ENCODE measurements at places on chromosomes 1 and 21.

DNA sequence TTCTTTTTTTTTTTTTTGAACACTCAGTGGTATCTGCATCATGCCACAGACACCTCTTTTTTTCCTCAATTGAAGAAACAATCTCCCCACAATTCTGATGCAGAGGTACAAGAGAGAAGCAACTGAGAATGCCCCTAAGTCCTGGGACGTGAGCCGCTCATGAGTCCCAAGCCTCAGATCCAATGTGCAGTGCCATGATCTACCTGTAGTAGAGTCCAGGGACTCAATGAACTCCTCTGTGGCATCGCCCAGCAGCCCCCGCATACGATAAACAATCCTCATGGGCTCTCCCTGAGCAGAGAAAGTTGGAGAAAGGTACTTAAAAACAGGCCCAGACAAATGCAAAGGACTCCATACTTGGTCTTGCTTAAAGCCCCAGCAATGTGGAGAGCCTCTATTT is 113.1 kb downstream of the UBR4 start:
- no peak for DNase-seq

DNA sequence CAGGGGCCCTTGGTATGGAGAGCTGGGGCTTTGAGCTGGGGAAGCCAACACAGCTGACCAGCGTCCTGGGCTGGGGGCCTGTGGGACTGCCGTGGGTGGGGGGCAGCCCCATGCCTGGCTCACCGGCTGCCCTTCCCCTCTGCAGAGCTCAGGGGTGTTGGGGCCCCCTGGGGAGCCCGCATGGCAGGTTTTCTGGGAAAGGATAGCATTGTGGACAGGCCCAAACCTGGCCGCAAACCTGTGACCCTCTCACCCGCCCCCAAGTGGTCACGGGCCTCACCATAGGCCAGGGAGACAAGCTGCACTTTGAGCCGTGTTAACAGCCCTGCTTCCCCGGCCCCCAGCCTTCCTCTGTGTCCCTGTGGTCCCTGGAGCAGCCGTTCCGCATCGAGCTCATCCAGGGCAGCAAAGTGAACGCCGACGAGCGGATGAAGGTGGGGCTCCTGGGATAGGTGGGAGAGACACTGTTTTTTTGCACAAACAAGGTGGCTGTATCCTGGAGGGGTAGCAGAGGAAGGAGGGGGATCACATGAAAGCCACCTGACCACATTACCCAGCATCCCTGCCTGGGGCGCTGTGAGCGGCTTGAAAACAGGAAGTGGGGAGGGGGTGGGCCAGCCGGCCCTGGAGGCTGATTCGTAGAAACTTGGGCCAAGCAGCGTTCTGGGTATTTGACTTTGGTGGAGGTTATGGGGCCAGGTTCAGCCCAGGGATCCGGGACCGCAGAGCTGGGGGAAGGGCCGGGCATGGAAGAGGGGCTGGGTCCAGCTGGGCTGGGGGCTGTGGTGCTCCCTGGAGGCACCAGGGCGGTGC is 65.9 kb downstream of the PIK3CD start:
- DNase-seq = peak; percentile 89

DNA sequence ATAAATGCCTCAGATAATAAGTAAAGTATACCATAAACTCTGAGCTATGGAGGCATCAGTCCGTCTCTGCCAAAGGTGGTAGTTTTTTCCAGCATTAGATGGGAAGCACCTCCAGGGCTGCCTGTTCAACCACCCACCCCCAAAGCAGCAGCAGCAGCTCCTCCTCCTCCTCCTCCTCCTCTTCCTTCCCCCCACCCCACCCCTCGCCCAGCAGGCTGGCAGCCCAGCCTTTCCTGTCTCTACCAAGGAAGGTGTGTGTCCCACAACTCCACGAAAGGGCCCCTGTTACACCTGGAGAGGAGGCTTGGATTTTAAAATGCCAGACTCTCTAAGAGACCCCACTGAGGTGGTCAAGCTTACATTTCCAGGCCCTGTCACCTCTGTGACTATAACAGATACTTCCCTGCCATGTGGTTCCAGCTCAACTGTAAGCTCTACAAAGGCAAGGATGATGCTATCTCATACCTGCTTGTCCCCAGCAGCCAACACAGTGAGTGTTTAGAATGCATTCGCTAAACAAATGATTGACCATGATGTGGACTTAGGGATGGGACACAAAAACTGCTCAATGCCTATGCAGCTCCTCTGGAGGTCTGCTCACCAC is 76.7 kb downstream of the GFI1 start:
- DNase-seq = no peak

DNA sequence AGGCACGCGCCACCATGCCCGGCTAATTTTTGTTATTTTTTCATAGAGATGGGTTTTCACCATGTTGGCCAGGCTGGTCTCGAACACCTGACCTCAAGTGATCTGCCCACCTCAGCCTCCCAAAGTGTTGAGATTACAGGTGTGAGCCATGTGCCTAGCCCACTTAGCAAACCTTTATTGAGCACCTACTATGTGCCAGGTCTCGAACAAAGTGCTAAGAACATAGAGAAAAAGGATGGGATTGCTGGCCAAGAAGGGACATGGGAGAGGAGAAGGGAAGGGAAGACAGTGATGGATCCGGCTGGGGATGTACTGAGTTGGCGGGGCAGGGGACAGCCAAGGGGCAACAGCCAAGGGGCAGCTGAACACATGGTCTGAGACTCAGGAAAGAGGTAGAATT is 55.6 kb upstream of the RPL11 start:
- no peak for DNase-seq

GRCh38 chr1:232018231-232019025 is 391.8 kb downstream of the DISC1 start:
- DNase-seq = no peak

GRCh38 chr1:201968202-201968925 is 13.1 kb downstream of the TIMM17A start:
- DNase-seq = no peak

DNA sequence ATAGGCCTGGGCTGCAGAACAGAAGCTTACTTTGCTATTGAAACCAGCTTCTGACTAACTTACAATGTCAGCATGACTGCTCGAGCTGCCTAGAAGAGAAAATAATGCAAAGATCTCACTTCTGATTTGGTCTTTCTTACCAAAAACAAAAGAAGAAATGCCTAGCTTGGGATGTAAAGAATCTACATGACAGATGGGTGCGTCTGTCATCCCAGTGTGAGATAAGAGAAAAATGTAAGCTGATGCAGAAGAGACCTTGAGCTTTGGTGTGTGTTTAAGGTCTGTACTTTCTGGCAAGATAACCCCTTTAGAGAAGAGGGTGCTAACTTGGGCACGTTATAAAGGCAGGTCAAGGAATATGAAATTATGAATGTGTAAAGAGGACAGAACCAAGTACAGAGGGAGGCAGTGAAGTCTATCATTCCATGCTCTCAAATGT is 3.6 kb downstream of the FAM20B start:
- no peak for DNase-seq

GRCh38 chr1:168726719-168727118 is 2.3 kb downstream of the DPT start:
- DNase-seq = no peak

DNA sequence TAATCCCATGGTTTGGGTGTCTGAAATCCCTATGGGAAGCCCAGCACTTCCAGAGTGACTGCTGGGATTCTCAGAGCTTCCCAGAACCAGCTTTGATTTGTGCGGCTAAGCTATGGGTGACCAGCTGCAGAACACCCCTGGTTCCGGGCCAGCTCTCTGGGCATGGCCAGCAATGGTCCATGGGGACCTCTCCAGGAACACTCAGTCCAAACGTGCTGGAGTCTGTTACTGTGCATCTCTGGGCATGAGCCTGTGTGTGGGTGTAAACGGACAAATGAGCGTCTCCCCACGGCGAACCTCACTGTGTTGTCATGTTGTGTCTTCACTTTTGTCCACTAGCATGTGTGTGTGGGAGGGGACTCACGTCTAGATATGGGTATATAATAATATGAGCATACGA is 54.4 kb downstream of the MAB21L3 start:
- no peak for DNase-seq

DNA sequence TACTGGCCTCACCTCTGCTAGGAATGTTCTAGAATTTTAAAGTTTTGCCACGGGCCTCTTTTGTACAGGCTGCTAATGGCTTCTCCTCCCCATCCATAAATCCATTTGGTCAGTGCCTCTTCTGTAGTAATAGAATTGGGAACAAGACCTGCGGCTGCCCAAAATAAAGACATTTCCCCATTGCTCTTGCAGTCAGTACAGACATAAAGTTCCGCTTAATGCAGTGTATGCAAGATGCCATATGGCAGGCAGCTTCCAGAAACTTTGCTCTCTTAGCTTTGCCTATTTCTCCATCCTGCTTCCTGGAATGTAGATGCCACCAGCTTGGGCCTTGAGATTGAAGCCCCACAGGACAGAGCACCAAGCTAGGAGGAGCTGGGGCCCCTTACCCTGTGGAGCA is 3.7 kb upstream of the SLC2A5 start:
- DNase-seq = no peak

- no peak for DNase-seq
Observed at GRCh38 chr1:93186667-93187066, 6.1 kb downstream of the CCDC18 start.

DNA sequence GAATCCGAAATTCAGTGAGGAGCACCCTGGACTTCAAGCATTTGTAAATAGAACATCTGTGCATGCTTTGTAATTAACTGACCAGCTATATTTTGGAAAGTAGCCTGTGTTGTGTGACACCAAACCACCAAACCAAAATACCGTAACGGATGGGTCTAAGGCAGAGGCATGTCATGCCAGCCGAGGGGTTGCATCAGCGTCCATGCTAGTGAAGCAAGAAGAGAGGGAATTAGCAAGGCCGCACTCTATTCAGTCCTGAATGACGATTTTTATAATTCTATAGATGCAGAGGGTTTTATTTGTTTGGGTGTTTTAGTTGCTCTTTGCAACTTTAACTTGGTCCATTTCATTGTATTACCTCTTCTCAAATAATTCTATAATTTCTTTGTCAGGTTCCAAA is 116.8 kb upstream of the SMYD2 start:
- DNase-seq = no peak

DNA sequence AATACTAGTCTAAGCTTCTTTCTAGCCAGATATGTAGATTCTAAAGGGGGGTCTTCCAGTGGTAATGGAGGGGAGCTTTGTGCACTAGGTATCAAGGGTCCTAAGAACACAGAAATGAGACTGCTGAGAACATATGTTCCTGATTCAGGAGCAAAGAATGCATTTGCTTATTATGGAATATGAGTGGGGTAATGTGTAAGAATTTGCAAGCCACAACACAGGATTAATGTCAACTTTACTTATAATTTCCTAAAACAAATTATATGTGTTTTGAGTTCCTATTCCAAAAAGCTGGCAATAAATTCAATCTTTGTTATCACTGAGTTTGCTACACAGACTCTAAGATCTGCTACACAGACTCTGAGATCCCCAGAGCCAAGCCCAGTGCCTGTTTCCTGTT is 357.0 kb upstream of the PTBP2 start:
- DNase-seq = no peak

- DNase-seq = peak; percentile 47
Observed at GRCh38 chr1:89953131-89953626, 41.7 kb upstream of the ZNF326 start.

DNA sequence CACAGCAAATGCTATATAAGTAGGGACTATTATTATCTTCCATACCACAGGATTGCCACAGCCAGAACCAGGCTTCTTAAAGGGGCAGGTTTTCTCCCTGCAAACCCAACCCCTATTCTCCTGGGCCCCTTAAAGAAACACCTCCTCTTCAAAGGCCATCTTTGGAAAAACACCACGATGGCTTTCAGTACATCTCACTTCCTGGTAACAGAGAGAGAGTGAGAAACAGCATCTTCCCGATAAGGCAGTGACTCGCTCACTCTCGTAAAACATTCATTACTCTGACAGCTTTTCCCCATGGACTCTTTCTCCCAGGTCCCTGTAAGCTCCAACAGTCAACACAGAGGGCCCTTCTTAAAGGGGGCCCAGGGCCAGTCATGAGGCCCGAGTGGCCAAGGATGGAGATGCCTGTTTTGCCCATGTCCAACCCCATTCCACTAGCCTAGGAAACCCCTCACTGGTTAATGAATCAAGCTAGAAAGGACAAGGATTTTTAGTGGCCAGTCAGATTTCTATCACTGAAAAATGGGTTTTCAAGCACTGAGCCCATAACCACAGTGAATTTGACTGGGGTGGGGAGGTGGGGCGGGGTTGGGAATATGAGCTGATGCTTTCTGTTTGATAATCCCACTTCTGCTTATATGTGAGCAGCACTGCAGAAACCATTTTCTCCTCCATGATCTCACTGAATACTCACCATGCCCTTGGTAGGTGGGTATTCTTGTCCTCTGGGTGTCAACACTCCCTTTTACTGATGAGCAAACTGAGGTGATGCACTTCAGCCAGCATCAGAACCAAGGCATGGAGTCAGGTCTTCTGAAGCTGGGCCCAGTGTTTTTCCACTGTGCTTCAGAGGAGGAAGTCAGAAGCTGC is 3.6 kb upstream of the NAV1 start:
- no peak for DNase-seq

GRCh38 chr1:200895801-200896530 is 1.3 kb downstream of the INAVA start:
- DNase-seq = no peak

GRCh38 chr1:210597555-210598134 is 268.9 kb downstream of the HHAT start:
- no peak for DNase-seq

GRCh38 chr1:215899901-215900300 is 332.8 kb downstream of the KCTD3 start:
- DNase-seq = no peak

DNA sequence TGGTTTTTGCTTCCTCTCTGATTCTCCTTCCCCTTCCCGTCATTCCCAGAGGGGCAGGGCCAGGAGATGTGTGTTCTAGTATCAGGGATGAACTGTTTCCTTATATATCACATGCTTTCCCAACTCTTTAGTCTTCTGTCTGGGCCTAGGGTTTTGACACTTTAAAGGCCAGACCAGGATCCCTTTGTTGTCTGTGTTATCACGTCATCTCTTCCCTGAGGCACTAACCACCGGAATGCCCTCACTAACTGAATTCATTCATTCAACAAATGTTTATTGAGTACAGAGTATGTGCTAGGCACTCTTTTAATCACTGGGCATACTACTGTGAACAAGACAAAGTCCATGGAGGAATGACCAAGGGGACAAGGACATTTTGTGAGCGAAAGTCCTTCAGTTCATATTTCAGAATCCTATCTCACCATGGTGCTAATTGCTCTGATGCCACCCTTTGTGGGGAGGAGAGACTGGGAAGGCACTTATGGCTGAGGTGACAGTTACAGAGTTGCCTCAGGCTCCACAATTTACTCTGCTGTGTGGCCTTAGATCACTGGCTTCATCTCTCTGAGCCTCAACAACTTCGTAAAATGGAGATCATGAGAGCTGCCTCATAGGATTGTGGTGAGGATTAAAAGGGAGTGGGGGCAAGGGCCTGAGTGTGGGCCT is 12.0 kb upstream of the ZNF362 start:
- no peak for DNase-seq

- no peak for DNase-seq
Observed at GRCh38 chr1:168833801-168834224, 104.8 kb upstream of the DPT start.

- DNase-seq = no peak
Observed at GRCh38 chr1:43233631-43234030, 36.2 kb upstream of the TMEM125 start.

Data from stimulated activated CD4-positive, alpha-beta T cell treated with anti-CD3 and anti-CD28 coated beads, Interleukin-15, amount 100 ng/mL, for 24 hours (primary cell).